ENCODE measurements at places on chromosomes 5 and 9. TPM values are rescaled to one million over a fixed set of nuclear protein-coding genes. Genes with fewer than 3 reads are reported as not detected.

GRCh38 chr5:98770911-98771322 lies 2.5 kb upstream of the RGMB start:
- peaks cover 53% of the 10 kb centered on the region for H3K4me1 ChIP-seq
- H3K4me3 ChIP-seq: peak overlapping the region; percentile 94
- peak overlapping the region; percentile 96 for H3K27ac ChIP-seq
- H3K36me3 ChIP-seq: peaks cover 28% of the 10 kb centered on the region

RUSC2 gene
- 17.4 TPM for total RNA-seq

MEF2C gene
- 46.0 TPM for total RNA-seq

DNA sequence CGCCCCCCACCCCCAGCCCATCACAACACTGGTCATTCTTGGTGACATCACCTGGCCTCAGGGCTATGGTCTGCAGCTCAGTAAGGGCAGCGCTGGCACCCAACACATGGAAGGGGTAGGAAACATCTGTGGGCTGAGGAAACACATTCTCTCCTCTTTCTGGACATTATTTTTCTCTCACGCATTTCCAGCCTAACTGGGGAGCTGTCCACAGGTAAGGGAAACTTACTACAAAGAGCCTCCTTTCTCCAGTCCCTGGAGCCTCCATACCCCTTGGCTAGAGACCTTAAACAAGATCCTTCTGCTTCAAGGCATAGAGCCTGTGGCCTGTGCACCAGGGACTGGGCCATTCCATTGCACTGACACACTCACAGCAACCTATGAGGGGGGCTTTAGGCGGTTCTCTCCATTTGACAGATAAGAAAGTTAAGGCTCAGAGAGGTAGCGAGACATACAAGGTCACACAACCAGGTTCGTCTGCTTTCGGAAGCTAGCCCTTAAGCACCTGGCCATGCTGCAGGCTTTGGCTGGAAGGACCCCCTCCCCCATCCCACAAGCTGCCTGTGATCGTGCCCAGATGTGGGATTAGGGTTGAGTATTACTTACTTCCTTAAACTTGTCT lies 40.7 kb downstream of the CXXC5 start:
- H3K36me3 ChIP-seq: no peaks in the 10 kb centered on the region
- no peak overlapping the region for H3K27ac ChIP-seq
- peaks cover 72% of the 10 kb centered on the region for H3K4me1 ChIP-seq
- H3K27me3 ChIP-seq: no peaks in the 10 kb centered on the region

DNA sequence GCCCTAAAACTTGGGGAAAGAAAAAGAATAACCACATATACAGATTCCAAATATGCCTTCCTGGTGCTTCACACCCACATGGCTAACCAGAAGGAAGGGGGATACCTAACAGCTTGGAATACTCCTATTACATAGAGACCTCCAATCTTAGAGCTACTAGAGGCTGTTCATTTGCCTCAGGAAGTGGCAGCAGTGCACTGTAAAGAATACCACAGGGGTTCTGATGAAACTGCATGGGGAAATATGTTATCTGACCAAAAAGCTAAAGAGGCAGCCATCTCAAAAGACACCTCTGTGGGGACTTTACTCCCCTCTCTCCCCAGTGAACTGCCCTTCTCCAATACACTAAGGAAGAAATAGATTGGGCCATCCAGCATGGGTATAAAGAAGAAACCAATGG lies 66.4 kb downstream of the CDKN2A start:
- DNase-seq: no peak
- H3K27me3 ChIP-seq: no peaks in the 10 kb centered on the region
- no peaks in the 10 kb centered on the region for H3K4me1 ChIP-seq
- no peak overlapping the region for H3K27ac ChIP-seq

KCNIP1 gene
- 0.96 TPM for total RNA-seq

PTGDS gene
- not detected for total RNA-seq

CAMK4 gene
- 9.4 TPM for total RNA-seq

DNA sequence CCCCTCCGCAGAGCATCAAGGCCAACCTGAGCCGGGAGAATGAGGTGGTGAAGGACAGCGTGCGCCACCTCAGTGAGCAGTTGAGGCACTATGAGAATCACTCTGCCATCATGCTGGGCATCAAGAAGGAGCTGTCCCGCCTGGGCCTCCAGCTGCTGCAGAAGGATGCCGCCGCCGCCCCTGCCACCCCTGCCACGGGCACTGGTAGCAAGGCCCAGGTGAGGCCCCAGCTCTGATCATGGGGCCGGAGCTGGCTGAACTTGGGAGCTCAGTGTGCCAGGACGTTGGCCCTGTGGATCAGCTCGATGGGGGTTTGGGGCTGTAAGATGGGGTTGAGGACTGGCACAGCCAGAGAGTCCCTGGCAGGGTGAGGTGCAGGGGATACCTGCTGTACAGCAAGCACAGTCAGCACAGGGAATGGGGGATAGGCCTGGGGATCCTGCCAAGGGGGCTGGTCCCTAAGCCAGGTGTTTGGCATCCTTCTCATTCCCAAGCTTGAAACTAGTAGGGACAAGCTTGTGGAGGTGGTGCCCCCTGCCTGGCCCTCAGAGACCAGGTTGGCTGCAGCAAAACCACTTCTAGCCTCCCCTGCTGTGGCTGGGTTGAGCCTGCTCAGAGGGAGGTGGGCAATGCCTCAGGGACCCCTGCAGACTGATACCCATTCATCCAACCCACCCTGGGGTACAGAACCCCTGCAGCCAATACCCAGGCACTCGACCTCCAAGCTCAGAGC lies 22.5 kb downstream of the OLFML2A start:
- no peak overlapping the region for H3K4me3 ChIP-seq
- DNase-seq: no peak
- H3K36me3 ChIP-seq: no peaks in the 10 kb centered on the region
- H3K27ac ChIP-seq: no peak overlapping the region
- no peaks in the 10 kb centered on the region for H3K4me1 ChIP-seq

- peaks cover 14% of the 10 kb centered on the region for H3K4me1 ChIP-seq
- H3K36me3 ChIP-seq: no peaks in the 10 kb centered on the region
- no peak overlapping the region for H3K4me3 ChIP-seq
- no peak overlapping the region for H3K27ac ChIP-seq
- no peak for DNase-seq
Observed at GRCh38 chr5:56685503-56686217, 129.7 kb upstream of the MAP3K1 start.

GRCh38 chr5:107456281-107456715 lies 214.4 kb downstream of the EFNA5 start:
- DNase-seq: no peak
- H3K36me3 ChIP-seq: peaks cover 5% of the 10 kb centered on the region
- peaks cover 42% of the 10 kb centered on the region for H3K4me1 ChIP-seq
- no peaks in the 10 kb centered on the region for H3K27me3 ChIP-seq
- no peak overlapping the region for H3K4me3 ChIP-seq
- H3K27ac ChIP-seq: no peak overlapping the region

GRCh38 chr9:69768716-69769115 lies 8.9 kb upstream of the PTAR1 start:
- H3K4me1 ChIP-seq: peaks cover 4% of the 10 kb centered on the region
- no peak for DNase-seq
- H3K27ac ChIP-seq: no peak overlapping the region
- H3K27me3 ChIP-seq: no peaks in the 10 kb centered on the region
- no peak overlapping the region for H3K4me3 ChIP-seq

AK8 gene
- total RNA-seq: 1.3 TPM

- no peak overlapping the region for H3K27ac ChIP-seq
- peaks cover 3% of the 10 kb centered on the region for H3K36me3 ChIP-seq
- H3K4me3 ChIP-seq: no peak overlapping the region
- no peak for DNase-seq
- H3K4me1 ChIP-seq: no peaks in the 10 kb centered on the region
Observed at GRCh38 chr9:36930941-36931340, 103.1 kb downstream of the PAX5 start.

FBP2 gene
- total RNA-seq: not detected

DNA sequence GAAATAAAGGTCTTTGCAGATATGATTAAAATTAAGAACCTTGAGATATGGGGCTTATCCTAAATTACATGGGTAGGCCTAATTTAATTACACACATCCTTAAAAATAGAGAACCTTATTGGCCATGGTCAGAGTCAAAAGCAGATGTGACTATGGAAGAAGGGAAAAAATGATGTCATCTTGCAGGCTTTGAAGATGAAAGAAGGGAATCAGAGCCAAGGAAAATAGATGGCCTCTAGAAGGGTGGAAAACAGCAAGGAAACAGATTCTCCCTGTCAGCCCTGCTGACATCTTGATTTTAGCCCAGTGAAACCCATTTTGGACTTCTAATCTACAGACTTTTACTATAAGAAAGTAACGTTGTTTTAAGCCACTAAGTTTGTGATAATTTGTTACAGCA lies 37.6 kb upstream of the KCNN2 start:
- DNase-seq: no peak
- no peaks in the 10 kb centered on the region for H3K4me1 ChIP-seq
- H3K36me3 ChIP-seq: no peaks in the 10 kb centered on the region
- H3K27ac ChIP-seq: no peak overlapping the region
- H3K27me3 ChIP-seq: no peaks in the 10 kb centered on the region

- no peaks in the 10 kb centered on the region for H3K36me3 ChIP-seq
- H3K4me1 ChIP-seq: peaks cover 21% of the 10 kb centered on the region
- H3K27me3 ChIP-seq: peaks cover 2% of the 10 kb centered on the region
- H3K27ac ChIP-seq: no peak overlapping the region
- DNase-seq: no peak
Observed at GRCh38 chr9:134620751-134621557, 20.6 kb upstream of the COL5A1 start.

DNA sequence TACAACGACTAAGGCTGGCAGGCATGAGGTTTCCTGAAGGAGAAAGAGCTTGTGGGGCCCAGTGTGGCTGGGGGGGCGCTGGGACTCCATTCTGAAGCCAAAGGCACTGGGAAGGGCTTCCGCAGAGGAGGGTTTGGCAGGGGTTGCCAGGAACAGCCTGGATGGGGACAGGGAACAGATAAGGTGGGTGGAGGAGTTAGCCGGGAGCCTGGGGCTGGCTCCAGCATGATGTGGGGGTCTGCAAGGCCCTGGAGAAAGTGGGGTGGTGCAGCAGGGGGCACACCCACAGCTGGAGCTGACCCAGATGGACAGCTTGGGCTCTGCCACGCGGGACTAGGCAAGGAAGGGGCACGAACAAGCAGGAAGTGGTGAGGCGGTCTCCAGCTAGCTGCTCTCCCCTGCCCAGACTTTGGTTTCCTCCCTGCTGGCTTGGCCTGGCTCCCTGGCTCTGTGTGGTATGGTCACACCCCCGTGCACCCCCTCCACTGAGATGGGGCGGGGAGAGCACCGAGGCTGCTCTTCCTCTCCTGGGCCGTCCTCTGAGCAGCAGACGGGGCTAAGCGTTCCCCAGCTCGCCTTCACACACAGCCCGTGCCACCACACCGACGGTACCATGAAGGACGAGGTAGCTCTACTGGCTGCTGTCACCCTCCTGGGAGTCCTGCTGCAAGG lies at the start of gene LTC4S:
LTC4S (plus strand) TSS at position 519 of the 672 bp plus-strand sequence; CDS start at position 614, 95 bp downstream.
- DNase-seq: no peak
- H3K4me3 ChIP-seq: peak within 1 kb of the TSS; percentile 81
- peaks cover 2% of the 10 kb centered on the region for H3K27me3 ChIP-seq
- peak within 1 kb of the TSS; percentile 89 for H3K27ac ChIP-seq
- peaks cover 5% of the 10 kb centered on the region for H3K4me1 ChIP-seq

DNA sequence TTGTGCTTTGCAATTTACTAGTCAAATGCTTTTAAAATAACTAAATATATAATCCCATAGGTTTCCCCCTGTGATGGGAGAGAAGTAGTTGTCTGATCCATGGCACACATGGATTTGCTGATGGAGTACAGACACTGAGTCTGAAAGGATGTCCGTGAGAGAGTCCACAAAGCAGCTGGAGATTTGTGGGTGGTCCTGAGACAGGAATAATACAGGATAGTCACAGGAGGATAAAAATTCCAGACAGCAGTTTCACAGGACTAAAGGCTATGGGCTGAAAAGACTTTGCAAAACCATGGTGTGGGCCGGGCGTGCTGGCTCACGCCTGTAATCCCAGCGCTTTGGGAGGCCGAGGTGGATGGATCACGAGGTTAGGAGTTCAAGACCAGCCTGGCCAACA lies 58.7 kb upstream of the ZFR start:
- H3K4me1 ChIP-seq: peaks cover 49% of the 10 kb centered on the region
- H3K36me3 ChIP-seq: peaks cover 3% of the 10 kb centered on the region
- peaks cover 8% of the 10 kb centered on the region for H3K27me3 ChIP-seq
- H3K4me3 ChIP-seq: no peak overlapping the region
- no peak for DNase-seq
- H3K27ac ChIP-seq: no peak overlapping the region

GRCh38 chr5:150406103-150406722 lies 6.5 kb downstream of the CD74 start:
- no peak for DNase-seq
- no peaks in the 10 kb centered on the region for H3K27me3 ChIP-seq
- H3K4me3 ChIP-seq: no peak overlapping the region
- H3K4me1 ChIP-seq: peaks cover 16% of the 10 kb centered on the region
- no peaks in the 10 kb centered on the region for H3K36me3 ChIP-seq
- no peak overlapping the region for H3K27ac ChIP-seq

- H3K27ac ChIP-seq: no peak overlapping the region
- H3K27me3 ChIP-seq: no peaks in the 10 kb centered on the region
- no peak overlapping the region for H3K4me3 ChIP-seq
- H3K36me3 ChIP-seq: no peaks in the 10 kb centered on the region
Observed at GRCh38 chr5:112682621-112683061, 55.0 kb upstream of the APC start.

DNA sequence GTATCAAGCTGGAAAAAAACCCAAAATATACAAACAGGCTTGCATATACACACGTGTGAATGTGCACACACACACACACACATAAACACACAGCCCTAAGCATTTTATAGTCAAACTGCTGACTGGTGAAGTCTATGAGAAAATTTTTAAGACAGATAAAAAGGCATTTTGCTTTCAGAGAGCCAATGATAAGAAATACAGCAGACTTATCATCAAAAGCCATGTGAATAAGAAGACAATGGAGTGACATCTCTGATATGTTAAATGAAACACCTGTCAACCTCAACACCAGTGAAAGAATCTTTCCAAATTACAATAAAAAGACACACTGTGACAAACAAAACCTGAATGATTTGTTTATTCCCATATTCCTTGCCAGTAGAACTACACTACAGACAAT lies 233.3 kb downstream of the CDH9 start:
- no peak overlapping the region for H3K27ac ChIP-seq
- H3K27me3 ChIP-seq: no peaks in the 10 kb centered on the region
- no peaks in the 10 kb centered on the region for H3K4me1 ChIP-seq
- H3K4me3 ChIP-seq: no peak overlapping the region
- no peak for DNase-seq

- H3K27me3 ChIP-seq: no peaks in the 10 kb centered on the region
- no peak overlapping the region for H3K27ac ChIP-seq
- H3K4me3 ChIP-seq: no peak overlapping the region
- no peak for DNase-seq
Observed at GRCh38 chr5:120771202-120771601, 307.1 kb downstream of the PRR16 start.

NR5A1 gene
- total RNA-seq: 0.35 TPM

FOXD4L5 gene
- 0.34 TPM for total RNA-seq
